ENCODE measurements at places on chromosomes 12 and 14.

GRCh38 chr12:123807670-123808069 is 45.6 kb downstream of the DNAH10 start:
- DNase-seq, result no peak

DNA sequence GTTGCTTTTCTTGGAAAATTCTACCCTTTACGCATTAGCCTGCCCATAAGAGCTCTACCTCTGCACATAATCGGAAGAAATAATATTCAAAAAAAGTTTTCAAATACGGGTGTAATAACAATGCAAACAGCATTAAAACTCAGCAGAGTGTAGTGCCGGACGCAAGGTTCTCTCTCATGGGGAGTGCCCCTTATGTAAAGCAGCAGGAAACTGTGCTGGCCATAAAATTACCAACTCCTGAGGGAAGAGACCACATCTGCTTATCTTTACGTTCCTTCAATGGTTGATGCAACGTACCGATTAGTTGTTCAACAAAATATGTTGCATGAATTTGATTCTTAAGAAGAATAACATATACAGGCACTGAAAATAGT is 118.7 kb upstream of the TMCC3 start:
- no peak for DNase-seq

DNA sequence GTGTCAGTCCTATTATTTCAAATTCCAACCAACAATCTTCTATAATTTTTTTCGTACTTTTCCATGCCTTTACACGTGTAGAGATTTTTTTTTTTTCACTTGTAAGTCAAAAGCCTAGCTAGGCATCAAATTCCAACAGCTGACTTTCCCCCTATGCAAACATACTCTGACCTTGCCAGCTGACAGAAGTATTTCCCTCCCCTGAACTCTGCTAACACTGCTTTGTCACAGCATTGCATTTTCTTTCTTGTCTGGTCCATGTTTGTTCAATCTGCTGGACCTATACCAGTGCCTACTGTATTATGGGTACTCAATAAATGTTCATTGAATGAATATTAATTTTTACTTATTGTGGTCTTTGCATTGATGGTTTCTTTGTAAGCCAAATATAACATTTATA is 435.3 kb upstream of the GARIN6 start:
- no peak for DNase-seq

DNA sequence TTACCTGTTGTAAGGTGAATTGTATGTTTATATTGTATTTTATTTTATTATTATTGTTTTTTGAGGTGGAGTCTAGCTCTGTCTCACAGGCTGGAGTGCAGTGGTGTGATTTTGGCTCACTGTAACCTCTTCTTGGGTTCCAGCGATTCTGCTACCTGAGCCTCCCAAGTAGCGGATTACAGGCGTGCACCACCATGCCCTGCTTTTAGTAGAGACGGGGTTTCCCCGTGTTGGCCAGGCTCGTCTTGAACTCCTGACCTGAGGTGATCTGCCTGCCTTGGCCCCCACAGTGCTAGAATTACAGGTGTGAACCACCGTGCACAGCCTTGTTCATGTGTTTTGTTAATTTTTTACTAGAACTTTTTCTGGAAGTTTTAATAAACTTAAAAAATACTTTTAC is 3.8 kb downstream of the ATF7IP start:
- DNase-seq, result no peak

- no peak for DNase-seq
These were observed 29.7 kb upstream of the NPFF start for GRCh38 chr12:53536962-53537361.

DNA sequence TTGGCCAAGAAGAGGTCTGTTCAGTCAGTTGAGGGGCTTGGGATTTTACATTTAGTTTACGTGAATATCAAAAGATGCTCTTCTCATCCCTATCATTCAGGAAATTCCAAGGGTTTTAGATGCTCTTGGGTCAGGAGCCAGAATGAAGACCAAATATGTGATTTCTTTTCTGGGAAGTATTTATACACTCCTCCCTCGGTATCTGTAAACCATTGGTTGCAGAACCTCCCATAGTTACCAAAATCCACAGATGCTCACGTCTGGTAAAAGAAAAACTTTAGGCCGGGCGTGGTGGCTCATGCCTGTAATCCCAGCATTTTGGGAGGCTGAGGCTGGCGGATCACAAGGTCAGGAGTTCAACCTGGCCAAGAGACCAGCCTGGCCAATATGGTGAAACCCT is 75.9 kb downstream of the TNFAIP2 start:
- no peak for DNase-seq

DNA sequence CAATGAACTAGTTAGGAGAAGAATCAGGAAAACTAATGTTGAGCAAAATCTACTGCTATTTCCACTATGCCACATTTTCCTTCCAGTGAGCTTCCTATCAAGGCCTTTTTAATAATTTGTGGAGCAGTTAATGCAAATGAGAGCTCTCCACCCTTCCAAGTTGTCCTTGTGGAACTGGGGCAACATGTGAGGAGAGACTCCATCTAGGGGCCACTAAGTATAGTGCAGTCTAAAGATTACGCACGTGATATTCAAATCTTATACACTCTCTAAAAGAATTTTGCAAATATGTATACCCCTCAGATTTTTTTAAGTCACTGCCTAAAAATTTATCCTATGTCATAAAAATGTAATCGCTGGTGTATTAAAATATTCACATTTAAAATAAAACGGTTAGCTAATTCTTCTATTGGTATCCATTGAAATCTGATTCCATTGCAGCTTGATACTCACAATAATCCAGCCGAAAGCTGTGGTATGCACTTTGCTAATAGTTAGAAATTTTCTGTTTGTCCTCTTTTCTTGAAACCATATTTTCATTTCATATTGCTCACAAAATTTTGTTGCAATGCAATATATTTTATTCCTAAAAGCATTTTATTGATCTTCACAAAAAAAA is 100.1 kb downstream of the PAH start:
- DNase-seq, result no peak

- no peak for DNase-seq
These were observed 18.5 kb downstream of the GLTP start for GRCh38 chr12:109861689-109862314.

- no peak for DNase-seq
These were observed 158.9 kb upstream of the PLEKHG7 start for GRCh38 chr12:92543840-92544239.

DNA sequence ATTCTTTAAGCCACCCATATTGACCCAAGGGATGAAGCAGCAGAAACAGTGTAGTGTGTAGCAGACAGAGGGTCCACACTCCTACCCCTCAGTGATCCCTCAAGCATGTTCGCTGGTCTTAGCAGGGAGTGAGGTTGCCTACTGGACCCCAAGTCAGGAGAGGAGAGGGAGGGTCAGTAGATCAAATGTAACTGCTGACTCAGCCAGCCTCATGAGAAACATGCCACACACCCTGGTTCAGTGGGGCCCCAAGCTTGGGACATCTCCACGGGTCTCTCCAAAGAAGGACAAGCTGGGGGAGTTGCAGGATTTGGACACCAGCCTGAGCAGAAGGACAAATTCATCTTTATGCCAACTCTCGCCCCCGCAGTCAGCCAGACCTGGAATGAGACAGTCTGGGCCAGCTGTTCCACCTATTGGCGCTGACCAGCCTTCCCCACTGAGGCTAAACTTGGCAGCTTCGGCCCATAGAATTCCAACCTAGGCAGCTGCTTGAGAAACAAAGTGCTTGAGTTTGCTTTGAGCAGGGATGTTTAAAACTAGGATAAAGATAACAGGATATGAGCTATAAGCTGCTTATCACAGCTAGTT is 66.0 kb upstream of the ACTN1 start:
- no peak for DNase-seq

GRCh38 chr14:61472011-61472672 is 150.8 kb downstream of the PRKCH start:
- DNase-seq, result no peak

GRCh38 chr12:28027328-28027727 is 54.8 kb upstream of the PTHLH start:
- DNase-seq, result no peak

DNA sequence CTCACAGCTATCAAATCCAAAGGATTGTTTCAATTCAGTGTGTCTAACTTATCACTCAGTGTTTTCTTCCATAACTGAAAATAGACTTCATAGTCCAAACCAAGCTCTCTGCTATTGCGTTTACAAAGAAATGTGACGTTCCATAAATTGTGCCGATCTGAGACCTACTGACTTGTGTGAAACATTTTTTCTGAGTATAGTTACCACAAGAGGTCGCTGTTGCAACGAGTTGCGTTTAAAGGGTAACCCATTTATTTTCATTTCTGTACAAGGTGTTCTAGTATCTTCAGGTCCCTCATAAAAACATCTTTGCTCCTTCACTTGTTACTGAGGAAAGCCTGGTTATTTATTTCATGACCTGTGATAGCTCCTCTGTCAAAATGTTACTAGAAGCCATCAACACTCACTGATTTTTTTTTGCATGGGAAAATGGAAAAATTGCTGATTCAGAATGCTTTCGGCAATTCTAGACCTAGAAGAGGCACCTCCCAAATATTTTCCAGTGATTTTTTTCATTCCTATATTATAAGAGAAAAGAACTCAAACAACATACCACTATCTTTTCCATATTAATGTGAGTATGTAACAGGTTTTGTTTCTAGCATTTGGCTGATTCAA is 60.9 kb upstream of the OR4E1 start:
- DNase-seq, result peak; percentile 31

DNA sequence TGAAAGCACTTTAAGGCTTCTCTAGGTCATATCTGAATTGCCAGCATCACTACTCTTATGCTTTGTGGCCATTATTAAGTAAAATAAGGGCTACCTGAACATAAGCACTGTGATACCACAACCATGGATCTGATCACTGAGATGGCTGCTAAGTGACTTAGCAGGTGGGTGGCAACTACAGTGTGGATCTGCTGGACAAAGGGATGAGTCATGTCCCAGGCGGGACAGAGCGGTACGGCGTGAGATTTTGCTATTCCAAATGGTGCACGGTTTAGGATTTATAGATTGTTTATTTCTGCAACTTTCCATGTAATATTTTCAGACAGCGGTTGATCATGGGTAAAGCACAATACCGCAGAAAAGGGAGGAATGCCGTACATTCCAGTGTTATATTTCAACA is 39.4 kb downstream of the MLXIP start:
- DNase-seq, result no peak

DNA sequence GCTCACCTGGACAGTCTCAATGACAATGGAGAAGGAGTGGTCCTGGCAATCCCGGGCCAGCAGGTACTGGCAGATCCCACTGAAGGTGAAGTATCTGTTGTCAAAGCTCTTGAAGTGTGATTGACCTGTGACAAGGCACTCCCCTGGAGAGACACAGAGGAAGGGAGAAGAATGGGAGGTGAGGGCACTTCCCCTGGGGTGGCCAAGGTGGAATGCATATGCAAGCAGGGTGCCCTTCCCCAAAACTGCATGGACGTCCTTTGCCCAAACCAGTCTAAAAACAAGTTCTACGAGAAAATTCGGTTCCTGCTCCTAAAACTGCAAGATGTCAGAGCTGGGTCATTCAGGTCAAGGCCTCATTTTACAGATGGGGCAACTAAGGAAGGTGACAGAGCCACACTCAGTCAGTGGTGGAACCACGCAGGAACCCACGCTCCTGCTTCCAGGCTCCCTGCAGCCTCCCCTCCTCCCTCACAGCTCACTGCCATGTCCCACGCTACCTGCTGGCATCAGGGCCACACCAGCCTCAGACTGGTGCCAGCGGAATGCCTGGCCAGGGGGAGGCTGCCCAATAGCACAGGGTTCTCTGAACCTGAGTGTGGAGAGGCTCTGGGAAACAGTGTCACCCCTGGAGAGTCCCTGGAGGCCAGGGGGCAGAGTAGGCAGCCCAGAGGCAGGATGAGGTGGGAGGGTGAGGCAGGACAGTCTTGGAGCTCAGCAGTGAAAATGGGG is 59.2 kb downstream of the VWF start:
- DNase-seq, result no peak

DNA sequence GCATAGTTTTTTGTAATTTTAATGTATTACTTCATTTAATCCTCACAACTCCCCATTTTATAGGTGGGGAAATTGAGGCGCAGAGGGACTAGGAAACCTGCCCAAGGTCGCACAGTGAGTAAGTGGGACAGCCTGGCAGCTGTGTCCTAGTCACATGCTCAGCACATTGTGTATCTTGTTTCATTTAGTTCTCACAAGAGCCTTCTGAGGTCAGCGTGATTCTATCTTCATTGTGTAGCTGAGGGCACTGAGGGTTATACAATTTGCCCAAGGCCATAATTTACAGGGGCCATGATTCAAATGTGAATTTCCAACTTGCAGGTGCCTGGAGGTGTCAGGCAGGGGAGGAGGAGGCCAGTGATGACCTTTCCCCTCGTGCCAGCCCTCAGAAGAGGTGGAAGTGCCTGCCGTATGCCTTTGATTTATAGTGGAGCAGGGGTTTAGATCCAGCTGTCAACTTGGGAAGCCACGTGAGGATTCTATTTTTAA is 30.3 kb upstream of the SMOC1 start:
- no peak for DNase-seq

DNA sequence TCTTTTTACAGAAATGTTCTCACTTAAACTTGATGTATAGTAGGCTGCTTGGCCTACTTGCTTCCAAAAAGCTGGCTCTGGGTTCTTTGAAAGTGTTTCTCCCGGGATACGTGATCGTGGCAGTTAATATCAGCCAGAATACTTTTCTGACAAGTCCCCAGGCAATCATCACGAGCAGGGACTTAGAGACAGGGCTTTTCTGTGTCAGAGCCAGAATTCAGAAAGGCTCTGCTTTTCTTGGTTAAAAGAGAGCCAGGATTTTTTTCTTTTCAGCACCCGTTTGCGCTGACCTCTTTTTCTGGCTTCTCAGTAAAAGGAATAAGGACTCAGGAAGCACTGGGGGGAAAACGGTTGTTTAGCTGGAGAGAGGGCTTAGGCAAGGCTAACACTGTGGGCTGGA is 57.8 kb upstream of the ARHGAP5 start:
- no peak for DNase-seq

DNA sequence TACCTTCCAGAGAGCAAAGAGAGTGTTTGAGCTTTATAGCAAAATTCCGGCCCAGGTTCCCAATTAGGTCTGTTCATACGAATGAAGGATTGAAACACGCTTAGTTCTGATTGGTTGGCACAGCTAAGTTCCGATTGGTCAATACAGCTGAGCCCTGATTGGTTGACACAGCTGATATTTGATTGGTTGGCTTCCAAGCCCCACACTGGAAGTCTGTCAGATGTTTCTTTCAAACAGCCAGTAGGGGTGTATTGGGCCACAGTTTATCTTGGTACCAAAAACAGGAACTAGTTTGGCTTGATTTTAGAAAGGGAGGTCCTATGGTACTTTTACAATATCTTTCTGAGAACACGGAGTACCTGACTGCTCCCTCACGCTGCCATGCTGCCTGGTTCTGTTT is 93.4 kb downstream of the CAND1 start:
- no peak for DNase-seq

DNA sequence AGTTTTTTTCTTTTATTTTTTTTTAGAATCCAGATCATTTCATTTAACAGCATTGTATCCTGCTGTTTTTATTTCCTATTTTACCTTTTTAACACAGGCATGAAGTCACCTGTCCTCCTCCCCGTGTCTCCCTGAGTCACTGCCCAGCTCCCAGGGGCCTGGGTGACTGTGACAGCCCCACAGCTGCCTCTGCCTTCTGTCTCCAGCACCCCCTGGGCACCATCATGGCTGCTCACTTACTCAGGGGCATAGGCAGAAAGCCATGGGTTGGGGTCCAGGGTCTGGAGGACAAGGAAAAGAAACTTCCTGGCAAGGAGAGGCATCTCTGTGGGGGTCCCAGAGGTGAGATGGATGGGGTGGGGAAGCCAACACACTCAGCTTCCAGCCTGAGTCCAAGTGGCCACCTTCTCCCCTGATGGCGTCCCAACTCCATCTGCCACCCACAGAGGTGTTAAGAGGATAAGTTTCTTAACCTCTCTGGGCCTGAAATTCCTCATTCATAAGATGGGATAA is 25.3 kb downstream of the TMEM63C start:
- DNase-seq, result no peak

GRCh38 chr14:102826161-102826560 is 48.9 kb downstream of the TRAF3 start:
- no peak for DNase-seq

All from activated CD8-positive, alpha-beta memory T cell treated with anti-CD3 and anti-CD28 coated beads for 4 hours (primary cell).